ENCODE measurements at places on chromosomes 12 and 14.

GRCh38 chr12:30473274-30473673 lies 222.4 kb downstream of the IPO8 start:
- DNase-seq, result no peak

DNA sequence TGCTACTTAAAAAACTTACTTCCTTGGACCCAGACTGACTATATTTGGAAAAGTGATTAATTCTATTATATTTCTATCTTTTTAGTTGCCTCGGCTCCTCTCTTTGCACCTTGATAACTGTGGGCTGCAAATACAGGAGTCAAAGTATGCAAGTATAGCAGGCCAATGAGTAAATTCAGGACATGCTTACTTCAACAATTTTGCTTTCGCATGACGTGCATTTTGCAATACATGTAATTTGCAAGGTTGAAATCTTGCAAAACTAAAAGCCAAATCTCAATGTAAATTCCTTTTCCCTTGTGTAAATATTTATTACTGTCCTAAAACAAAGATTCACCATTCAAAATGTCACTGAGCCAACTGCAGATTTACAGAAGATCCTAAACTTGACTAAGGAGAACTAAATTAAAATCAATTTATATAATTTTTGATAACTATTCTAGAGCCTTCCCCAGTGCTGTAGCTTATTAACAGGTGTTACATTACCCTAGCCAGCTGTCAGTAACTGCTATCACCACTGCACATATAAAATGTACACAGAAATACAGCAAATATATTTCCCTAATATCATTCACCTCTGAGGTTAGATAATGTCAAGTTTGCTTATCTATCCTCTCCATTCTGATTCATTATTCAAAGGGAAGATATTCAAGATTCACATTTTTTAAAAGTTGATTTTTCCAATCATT lies 1069.5 kb downstream of the TRHDE start:
- DNase-seq, result no peak

DNA sequence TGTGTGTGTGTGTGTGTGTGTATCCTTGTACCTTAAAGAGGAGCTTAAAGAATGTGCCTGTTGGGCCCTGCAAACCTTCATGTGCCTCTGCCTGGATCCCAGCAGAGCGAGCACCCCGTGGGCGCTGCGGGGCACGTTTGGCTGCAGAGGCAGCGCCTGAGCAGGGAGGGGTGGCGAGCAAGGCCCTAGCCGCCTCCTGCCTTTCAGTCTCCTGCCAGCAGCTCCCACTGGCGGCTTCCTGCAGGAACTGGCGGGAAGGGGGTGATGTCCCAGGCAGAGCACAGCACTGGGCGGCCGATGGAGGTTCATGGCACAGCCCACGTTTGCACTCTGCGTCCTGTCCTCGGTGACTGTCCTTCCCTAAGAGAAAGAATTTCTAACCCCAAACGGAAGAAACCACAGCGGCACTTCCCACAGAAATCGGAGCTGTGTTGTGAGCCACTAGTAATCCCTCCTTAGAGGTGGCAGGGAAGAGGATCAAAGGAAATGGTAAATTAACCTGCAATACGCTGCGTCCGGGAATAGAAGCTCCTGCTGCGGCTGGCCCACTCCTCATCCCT lies 19.8 kb downstream of the ZBTB42 start:
- peak; percentile 75 for DNase-seq

DNA sequence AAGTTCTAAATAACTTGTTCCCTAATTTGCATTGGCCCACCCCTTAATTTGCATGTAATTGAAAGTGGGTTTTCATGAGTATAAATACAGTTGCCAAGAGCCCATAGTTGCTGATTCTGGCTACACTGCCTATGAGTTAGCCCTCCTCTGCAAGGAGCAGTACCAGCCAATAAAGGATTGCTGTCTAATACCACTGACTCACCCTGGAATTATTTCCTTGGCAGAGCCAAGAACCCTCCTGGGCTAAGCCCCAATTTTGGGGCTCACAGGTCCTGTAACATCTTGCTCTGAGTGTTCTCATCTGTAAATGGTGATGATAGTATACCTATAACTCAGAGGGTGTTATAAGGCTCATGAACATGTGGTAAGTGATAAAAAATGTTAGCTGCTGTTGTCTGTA lies 6.8 kb downstream of the TTC8 start:
- DNase-seq, result no peak

Data from A549 (cell line).